PC-3 (cell line): ENCODE measurements at places on chromosomes 1 and 21. TPM values are rescaled to one million over a fixed set of nuclear protein-coding genes. Genes with fewer than 3 reads are reported as not detected.

Gene MROH7
- not detected in 2 replicates for total RNA-seq

DNA sequence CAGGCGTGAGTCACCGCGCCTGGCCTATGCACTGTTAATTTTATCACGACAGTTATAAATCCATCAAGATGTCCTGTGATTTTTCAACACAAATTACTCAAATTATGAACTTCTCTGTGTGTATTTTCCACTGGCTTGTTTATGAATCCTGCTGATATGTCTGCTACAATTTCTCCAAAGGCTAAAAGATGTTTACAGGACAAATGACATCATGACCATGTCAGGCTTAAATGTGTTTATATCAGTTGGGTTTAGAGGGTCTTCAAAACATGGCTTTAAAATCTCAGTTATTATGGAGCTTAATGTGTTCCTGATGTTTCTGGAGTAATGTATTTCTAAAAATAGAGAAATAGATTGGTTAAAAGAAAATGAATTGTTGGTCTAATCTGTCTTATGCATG, 44.0 kb upstream of the ERG start:
- no peak for DNase-seq

Gene CELA2B
- total RNA-seq = not detected in 2 replicates

DNA sequence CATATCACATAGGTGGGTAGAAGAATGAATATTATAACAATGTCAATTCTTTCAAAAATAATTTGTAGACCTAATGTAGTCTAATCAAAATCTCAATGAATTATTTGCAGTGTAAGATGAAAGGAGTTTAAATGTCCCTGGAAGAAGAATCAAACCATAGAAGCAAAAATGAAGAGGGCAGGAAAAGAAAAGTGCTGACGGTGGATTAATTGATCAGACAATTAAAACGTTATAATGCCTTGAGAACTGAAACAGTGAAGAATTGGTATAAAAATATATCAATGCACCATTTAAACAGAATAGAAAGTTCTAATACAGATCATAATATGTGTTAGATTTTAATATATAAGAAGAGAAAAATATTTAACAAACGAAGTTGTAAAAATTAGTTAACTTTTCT, 109.8 kb downstream of the TYW3 start:
- DNase-seq = no peak

Gene MEAF6
- total RNA-seq = 87.0 and 90.9 TPM in 2 replicates

DNA sequence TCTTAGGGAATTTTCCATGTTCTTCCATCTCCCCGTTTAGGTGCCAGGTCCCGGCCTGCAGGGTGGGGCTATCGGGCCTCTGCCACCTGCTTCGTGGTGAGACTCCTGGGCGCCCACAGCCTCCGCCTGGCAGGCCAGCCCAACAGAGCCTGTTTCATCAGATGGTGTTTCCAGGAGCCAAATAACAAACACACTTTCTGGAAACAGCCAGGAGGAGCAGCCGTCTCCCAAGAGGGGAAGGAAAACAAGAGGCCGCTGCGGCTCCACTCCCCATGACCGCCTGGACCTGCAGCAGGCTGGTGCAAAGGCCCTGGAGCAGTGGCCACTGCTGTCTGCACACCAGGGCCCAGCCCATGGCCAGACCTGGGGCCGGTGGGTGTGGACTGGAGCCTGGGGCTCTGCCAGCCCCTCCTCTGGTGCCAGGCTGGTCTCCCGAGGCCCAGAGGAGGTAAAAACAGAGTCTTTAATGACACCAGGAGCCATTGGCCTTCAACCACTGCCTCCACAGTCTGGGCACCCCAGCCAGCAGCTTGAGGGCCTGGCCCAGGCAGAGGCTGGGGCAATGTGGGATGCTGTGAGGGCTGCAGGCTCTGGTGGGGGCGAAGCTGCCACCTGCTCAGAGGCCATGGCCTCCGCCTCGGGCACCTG, 55.0 kb downstream of the SLX9 start:
- DNase-seq = no peak

Gene RYR2
- total RNA-seq = not detected in 2 replicates
